Foreskin keratinocyte (primary cell): ENCODE measurements at places on chromosomes 11 and 22.

- DNase-seq = no peak
Measured at GRCh38 chr11:95989076-95989605, 65.2 kb upstream of the MTMR2 start.

- peak; percentile 15 for DNase-seq
Measured at GRCh38 chr11:23988381-23989006, 508.4 kb upstream of the LUZP2 start.

DNA sequence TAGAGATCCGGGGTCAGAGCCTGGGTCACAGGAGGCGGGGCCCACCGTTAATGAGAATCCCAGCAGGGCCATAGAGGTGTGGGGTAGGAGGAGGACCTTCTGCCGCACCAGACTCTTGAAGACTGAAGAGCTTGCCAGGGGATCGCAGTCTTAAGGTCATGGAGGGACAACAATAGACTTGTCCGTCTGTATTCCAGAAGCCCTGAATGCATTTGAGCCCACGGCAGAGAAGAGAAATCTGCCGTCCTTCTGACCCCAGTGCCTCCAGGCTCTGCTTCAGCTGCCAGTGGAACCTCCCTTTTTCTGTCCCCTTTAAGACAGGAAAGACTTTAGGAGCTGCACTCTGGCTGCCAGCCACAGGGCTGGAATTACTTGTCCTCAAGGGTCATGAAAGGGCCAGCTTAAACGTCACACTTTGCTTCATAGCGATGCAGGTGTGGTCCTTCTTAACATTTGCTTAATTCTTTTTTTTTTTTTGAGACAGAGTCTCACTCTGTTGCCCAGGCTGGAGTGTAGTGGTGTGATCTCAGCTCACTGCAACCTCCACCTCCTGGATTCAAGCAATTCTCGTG is 15.5 kb upstream of the ST3GAL4 start:
- no peak for DNase-seq

- no peak for DNase-seq
Measured at GRCh38 chr11:11777897-11778296, 63.9 kb upstream of the USP47 start.

- DNase-seq = no peak
Measured at GRCh38 chr22:30031328-30031727, 48.9 kb upstream of the HORMAD2 start.

- no peak for DNase-seq
Measured at GRCh38 chr11:105696000-105696399, 86.1 kb downstream of the GRIA4 start.

- no peak for DNase-seq
Measured at GRCh38 chr11:22666688-22667439, 453 bp downstream of the GAS2 start.

DNA sequence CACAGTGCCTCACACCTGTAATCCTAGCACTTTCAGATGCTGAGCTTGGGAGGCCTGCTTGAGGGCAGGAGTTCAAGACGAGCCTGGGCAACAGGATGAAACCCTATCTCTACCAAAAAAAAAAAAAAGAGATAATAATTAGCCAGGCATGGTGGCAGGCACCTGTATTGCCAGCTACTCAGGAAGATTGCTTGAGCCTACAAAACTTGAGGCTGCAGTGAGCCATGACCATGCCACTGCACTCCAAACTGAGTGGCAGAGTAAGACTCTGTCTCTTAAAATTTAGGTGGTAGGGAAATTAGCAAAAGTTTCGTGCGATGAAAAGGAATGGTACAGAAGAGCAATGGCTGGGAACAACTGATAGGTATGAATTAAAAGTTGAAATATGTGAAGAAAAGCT is 18.0 kb downstream of the ST13 start:
- DNase-seq = no peak

DNA sequence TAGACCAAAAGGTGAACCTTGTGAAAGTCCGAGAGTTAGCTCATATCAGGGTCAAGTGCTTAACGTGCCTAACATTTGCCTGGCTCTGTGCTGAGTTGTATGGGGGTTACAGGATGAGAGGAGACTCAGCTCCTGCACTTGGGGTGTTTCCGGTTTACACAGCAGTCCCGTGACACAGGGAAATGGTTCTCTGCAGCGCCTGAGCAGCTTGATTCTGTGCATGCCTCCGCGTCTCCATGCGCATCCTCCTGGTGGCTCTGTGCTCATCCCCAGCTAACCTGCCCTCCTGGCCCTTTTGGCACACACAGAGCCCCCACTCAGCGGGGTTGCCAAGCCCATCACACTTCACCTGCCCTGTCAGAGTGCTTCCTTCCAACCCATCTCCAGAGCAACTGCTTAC is 238.3 kb upstream of the TBCEL start:
- no peak for DNase-seq

- DNase-seq = no peak
Measured at GRCh38 chr11:126607374-126607773, 251.9 kb downstream of the ST3GAL4 start.

DNA sequence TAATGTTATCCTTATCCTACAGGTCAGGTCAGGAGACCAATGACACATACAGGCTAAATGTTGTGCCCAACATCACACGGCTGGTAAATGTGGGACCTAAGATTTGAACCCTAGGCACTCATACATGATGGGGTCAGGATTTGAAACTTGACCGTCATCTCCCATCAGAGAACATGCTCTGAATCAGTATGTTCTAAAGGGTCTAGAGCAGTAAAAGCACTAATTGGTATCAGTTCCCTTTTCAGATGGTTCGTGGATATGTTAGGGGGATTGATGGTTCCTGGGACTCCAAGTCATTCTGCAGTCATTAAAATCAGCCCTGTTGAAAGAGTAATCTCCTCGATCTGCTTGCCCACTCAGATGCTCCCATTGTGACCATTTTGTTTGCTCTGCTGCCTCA is 65.5 kb downstream of the BMAL1 start:
- no peak for DNase-seq

DNA sequence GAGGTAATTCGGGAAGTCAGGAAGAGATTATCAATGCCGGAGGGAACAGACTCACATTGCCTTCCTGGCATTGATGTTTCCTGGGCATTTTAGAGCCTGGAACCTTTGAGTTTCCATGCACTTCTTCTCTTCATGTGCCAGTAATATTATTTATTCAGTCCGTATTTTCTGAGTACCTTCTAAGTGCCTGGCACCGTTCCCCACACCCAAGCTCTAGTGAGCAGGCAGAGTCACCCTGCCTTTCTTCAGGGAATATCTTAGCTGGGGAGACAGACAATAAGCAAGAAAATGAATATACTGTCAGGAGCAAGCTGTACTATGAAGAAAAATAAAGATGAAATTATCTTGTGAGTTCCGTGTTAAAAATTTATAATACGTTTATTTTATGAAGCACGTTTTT is 136.2 kb upstream of the SEZ6L start:
- DNase-seq = no peak

DNA sequence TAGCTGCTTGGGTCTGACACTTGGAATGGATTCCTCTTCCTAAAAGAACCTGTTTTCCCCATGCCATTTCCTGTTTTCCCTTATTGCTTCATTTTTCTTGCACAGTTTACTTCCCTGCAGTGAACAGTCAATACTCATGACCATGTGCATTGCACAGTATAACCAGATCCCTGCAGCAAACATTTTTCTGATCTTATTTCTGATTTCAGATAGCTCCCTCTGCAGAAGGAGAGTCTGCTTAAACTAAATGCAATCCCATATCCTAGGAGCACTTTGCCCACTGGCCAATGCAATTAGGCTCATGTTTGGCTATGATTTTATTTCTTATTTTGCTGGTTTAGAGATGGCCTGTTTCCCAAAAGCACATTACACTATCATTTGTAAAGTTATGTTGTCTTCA is 96.7 kb upstream of the CD44 start:
- DNase-seq = no peak

DNA sequence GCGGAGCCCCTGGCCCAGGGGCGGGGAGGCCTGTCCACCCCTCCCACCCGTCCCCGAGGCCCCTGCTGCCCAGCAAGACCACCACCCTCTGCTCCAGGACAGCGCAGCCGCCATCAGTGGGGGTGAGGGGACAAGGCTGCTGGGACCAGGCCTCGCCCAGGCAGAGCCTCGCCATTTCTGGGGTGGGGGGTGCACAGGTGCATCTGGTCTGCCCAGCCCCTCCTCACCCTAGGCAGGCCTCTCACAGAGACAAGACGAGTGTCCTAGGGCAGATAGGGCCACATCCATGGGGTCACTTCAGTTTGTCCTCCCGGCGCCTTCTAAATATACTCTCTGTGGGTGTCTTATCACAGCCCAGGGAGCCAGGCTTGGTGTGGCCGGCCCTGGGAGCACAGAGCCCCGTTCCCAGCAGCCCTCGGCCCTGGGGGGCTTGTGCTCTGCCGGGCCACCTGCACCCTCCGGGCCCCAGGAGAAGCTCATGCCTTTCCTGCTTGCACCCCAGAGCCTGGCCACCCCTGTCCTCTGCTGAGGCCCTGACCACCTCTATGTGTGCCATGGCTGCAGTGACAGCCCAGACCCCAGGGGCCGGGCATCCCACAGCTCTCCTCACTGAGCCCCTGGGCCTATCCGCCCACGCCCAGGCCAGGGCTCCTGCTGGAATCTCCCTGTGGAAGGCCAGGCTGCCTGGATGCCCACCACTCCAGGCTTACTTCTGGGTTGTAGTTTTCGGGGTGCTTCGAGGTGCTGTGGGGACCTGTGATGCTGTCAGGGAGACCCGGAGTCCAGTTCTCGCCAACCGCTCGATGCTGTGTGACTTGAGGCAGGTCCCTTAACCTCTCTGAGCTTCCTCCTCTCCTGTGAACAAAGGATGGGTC is 70.8 kb downstream of the KCNQ1 start:
- no peak for DNase-seq

DNA sequence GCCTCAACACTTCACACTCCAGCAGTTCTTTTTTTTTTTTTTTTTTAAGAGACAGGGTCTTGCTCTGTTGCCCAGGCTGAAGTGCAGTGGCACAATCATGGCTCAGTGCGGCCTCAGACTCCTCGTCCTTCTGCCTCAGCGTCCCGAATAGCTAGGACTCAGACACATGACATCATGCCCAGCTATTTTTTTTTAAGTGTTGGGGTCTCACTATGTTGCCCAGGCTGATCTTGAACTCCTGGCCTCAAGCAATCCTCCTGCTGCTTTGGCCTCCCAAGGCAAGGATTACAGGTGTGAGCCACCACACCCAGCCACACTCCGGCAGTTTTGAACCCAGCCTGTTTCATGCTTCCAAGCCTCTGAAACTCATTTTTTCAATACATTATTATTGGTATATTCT is 3.7 kb downstream of the PPP2R1B start:
- no peak for DNase-seq

- DNase-seq = peak; percentile 50
Measured at GRCh38 chr11:86230179-86230804, 14.3 kb upstream of the EED start.

- DNase-seq = no peak
Measured at GRCh38 chr11:9301720-9302119, 12.7 kb downstream of the TMEM41B start.

- no peak for DNase-seq
Measured at GRCh38 chr22:38103641-38104040, 6.8 kb downstream of the BAIAP2L2 start.

DNA sequence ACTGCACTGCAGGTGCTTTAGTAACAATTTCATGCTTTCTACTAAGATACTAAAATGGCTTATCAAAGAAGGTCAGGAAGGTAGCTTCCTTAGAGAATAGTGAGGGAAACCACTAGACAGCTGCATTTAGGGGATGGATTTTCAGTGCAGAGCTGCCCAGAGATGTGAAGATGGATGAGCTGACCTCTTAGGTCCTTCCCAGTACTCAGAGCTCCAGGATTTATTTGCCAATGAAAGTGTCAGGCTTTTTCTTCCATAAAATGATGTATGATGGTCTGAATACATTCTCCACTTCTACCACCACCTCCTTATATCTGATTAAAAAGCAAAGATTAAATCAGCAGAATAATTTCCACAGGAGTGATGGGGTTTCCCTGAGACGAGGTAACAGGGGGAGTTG is 35.0 kb downstream of the SC5D start:
- DNase-seq = no peak

DNA sequence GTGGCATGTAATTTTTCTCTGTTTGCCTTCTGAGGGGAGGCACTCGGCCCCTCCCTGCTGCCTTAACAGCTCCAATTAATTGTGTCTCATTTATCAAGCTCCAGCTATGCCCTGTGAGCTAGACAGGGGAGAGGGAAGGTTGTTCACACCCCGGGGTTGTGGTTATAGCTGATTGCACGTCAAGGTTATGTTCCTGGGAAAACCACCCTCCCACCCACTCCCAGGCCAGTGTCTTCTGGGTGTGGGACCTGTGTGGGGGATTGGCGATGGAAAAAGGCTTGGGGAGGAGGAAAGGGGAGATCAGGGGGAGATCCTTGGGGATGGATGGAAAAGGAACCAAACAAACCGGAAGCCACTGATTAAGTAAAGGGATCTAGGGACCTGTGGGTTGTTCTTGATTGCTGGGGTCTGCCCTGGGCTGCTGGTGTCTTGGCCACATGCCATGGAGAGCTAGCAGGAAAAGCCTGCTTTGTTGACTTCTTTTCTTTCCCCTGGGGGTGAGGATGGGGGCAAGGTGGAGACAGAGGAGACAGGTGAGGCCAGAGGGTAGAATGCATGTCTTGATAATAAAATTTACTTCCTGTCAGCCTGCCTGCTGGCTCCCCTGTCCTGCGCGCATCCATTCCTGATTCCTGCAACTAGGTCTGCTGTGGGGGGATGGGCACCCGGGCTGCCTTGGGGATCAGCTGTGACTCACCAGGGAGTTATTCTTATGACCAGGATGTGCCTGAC is 13.5 kb upstream of the SORL1-AS1 start:
- peak; percentile 93 for DNase-seq

DNA sequence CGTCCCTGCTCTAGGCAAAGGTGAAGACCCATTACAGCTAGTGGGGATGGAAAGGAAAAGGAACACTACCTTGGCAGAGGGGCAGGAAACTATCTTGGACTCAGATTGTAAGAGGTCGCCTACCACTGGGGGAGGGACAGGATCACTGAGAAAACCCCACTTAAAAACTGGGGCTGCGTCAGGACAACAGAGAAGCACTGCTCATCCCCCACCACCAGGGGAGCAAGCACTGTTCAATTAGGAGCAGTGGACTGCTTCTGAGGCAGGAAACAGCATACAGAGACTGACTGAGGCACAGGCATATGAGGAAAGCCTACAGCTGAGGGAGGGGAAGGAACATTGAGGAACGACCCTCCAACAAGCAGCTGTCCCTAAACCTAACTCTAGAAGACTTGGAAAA is 20.8 kb upstream of the DLAT start:
- DNase-seq = no peak

DNA sequence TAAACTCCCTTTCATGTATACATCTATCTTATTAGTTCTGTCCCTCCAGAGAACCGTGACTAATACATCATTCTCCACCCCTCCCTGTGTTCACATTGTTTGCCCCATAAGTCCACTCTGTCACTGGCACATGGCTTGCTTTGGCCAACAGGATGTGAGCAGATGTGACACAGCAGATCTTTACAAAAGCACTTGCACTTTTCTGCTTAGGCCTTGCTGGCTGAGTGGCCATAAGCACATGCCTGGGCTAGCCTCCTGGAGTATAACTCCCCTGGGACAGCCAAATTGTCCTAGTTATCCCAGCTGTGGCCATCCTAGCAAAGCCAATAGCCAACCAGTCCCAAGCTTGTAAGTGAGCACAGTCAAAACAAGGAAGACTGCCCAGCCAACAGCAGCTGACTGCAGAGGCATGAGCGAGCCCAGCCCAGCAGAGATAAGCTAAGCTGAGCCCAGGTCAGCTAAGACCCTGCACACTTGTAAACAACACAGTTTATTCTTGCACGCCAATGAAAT is 9.7 kb upstream of the RCN1 start:
- peak; percentile 47 for DNase-seq

GRCh38 chr11:83222499-83222898 is 29.0 kb downstream of the ANKRD42 start:
- peak; percentile 20 for DNase-seq

GRCh38 chr22:50267591-50268390 is 2.4 kb downstream of the MAPK11 start:
- no peak for DNase-seq
